ENCODE measurements at places on chromosomes 4 and X.

GRCh38 chrX:13670197-13670596 is 17.3 kb downstream of the TCEANC start:
- no peak for DNase-seq

DNA sequence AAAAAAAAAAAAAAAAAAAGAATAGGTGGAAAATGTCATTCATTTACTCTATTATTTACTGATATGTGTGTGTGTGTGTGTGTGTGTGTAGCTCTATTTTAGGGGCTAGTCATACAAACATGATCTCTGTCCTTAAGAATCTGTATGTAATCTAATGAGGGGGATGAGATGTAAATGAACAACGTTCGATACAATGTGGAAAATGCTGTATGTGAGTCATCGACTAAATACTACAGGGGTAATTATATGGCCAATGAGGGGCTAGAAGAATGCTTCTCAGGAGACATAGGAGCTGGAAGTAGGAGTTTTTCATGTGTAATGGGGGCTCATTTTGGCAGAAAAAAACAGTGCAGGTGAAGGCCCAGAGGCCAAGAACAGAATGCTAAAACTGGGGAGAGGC is 41.9 kb downstream of the LEF1 start:
- no peak for DNase-seq

DNA sequence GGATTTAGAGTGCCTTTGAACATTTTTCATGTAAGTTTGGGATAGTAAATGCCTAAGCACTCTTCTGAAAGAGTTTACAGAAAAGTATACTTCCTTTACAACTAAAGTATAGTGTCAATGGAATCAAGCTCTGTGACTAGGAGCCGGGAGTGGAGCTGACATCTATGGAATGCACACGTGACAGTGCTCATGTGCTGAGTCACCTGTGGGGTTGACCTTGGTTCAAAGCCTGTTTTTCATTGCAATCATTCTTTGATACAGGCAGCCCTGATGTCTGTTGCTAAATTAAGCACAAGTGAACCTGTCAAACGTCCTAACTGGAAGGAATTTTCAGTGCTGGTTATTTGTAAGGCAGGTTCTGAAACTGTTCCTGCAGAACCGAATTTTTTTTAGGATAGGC is 82.5 kb downstream of the GPAT3 start:
- DNase-seq, result peak; percentile 88

DNA sequence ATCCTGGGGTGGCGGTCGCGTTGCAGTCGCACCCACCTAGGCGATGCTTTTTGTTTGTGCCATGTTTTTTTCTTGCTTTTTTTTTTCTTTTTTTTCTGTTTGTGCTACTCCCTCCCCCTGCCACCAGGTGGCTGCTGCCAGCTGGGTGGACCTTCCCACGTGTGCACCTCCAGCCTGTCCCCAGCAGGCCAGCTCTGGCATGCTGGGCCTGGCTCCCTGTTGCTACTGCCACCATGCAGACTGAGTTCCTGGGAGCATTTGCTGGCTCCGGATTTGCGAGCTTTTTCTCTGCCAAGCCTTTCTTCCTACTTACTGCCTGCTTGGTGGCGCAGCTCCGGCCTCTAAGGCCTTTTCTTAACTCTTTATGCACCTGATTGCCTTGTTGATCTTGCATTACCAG is 161.2 kb upstream of the WDFY3 start:
- DNase-seq, result peak; percentile 38

DNA sequence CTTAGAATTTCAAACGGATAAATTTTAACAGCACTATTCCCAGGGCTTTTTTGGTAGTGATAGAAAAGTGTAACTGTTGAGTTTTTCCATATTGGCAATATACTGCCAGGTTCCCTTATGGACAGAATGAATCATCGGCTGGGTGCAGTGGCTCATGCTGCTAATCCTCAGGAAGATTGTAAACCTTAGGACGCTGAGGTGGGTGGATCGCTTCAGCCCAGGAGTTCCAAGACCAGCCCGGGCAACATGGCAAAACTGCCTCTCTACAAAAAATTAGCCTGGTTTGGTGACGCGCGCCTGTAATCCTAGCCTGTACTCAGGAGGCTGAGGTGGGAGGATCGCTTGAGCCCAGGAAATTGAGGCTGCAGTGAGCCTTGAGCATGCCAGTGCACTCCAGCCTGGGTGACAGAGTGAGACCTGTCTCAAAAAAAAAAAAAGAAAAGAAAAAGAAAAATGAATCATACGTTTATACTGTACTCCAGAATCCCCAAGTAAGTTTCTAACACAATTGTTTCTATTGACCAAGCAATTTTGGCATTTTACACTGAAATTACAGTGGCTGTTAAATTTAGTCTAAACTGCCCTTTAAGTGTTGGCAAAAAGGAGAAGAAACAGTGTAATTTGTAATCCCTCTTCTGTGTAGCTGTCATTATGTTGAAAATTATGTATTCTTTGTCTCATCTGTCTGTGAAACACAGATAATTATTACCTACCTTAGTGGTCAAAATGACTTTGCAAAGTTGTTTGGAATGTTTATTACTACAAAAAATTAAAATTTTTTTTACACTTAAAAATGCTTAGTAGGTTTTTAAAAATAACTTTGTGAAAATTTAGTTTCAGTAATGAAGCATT is 1.8 kb downstream of the SLC30A9 start:
- DNase-seq, result peak; percentile 30

DNA sequence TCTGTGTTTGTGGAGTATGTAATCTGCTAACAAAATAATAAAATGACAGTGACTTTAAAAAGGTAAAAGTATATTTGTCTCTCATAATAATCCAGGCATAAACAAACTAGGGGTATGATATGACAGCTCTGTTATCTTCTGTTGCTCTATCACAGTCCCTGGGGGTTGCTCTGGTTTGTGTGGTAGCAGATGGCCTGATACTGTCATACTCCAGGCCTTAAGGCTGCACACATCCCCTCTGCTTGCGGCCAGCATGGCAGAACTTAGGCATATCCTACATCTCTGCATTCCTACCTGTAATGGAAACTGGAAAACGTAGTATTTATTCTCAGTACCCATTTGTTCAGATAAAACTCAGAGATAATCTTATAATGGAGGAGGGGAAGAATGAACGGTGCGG is 117.9 kb upstream of the HAND2 start:
- DNase-seq, result no peak

DNA sequence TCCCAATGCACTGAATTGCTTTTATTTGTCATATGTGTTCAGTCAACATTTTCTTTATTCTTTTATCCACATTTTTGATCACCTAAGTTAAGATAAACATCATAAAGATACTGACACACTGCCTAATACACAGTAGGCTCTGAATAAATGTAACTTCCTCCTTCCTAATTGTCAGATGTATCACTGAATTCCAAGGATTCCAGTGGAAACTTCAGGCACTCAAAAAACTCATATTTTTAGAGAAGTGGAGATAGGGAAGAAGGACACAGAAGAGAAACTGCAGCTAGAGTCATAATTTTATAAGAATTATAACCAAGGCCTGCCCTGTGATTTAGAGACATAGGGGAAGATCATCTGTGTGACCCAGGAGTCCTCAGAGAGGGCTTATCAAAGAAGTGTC is 753.3 kb downstream of the ADGRL3 start:
- DNase-seq, result no peak

- DNase-seq, result no peak
Observed at GRCh38 chr4:14559646-14560045, 442.6 kb upstream of the CPEB2 start.

- no peak for DNase-seq
Observed at GRCh38 chrX:119871245-119871598, 311 bp downstream of the RNF113A start.

DNA sequence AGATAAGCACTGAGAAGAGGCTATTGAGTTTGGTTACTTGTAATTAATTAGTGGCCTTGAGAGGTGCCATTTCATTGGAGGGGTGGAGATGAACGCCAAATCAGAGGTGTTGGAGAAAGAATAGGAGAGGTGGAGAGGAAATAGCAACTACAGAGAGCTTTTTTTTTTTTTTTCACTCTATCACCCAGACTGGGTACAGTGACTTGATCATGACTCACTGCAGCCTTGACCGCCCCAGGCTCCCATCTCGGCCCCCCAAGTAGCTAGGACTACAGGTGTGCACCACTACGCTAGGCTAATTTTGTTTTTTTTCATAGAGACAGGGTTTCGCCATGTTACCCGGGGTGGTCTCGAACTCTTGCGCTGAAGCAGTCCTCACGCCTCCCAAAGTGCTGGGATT is 5.2 kb downstream of the NHS start:
- peak; percentile 18 for DNase-seq

- DNase-seq, result no peak
Observed at GRCh38 chr4:42923431-42923830, 30.9 kb downstream of the GRXCR1 start.

DNA sequence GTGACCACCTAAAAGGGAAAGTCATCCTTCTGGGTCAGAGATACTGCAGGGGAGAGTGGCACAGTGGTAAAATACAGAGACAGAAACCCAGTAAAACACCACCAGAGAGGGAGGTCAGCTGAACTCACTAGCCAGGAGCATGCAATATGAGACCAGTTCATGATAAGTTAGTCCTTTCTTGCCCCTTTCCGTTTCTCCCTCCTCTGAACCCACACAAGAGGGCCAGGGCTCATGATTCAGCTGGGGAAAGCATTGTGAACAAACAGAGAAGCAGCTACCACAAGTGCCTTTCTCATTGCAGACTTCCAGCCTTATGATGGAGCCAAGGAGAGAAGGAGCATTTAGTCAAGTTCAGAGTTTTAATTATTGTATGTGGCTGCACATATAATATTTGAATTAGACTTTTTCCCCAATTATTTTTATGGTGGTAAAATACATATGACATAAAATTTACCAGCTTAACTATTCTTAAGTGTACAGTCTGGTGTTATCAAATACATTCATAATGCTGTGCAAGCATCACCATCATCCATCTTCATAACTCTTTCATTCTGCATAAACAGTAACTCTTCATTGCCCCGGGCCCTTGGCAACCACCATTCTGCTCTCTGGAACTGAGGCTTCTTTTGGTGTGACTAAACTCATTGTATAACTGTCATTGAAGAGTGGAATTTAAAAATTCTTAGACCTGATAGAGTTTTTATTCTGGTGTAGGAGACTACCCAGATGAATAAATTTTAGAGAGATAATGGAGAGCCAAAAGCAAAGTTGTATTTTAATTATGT is 114.6 kb downstream of the DDIT4L start:
- no peak for DNase-seq

DNA sequence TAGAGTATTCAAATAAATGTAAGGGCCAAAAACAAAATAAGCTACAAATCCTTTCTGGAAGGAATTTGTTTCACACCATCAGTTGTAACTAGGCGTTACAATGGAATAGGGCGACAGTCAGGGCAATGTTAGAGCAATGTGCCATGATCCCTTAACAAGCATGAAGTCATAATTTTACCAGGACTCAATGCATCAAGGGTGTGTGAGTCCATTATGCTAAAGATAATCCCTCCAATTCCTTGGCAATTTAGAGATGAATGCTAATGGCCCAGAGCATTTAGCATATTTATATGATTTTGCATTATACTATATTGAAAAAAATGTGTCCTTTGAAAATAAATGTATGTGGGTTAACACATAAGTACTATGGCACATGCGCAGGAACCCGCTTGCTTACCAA is 73.1 kb downstream of the GRIA2 start:
- DNase-seq, result no peak

DNA sequence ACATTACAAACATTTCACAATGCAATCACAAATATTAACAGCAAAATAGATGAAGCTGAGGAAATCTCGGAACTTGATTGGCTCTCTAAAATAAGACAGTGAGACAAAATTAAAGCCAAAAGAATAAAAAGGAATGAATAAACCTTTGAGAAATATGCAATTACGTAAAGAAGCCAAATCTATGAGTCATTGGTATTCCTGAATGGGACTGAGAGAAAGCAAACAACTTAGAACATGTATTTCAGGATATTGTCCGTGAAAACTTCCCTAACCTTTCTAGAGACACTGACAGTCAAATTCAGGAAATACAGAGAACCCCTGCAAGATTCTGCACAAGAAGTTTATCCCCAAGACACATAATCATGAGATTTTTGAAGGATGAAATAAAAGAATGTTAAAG is 48.4 kb upstream of the SPANXN2 start:
- DNase-seq, result no peak

DNA sequence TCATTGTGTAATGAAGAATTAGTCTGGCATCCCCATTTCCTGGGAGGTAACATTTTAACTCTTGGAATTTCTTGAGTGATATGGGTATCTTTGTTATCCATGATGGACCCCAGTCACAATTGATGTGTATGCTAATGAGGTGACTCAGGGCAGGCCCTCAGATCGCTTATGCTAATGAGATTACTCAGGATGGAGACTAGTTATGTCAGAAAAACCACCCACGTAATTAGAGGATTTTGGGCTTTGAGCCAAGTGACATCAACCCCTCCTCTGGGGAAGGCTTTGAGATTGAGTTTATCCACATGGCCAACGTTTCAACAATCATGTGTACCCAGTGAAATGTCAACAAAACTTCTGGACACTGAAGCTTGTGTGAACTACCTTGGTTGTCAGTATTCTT is 772.7 kb downstream of the STPG2 start:
- no peak for DNase-seq

DNA sequence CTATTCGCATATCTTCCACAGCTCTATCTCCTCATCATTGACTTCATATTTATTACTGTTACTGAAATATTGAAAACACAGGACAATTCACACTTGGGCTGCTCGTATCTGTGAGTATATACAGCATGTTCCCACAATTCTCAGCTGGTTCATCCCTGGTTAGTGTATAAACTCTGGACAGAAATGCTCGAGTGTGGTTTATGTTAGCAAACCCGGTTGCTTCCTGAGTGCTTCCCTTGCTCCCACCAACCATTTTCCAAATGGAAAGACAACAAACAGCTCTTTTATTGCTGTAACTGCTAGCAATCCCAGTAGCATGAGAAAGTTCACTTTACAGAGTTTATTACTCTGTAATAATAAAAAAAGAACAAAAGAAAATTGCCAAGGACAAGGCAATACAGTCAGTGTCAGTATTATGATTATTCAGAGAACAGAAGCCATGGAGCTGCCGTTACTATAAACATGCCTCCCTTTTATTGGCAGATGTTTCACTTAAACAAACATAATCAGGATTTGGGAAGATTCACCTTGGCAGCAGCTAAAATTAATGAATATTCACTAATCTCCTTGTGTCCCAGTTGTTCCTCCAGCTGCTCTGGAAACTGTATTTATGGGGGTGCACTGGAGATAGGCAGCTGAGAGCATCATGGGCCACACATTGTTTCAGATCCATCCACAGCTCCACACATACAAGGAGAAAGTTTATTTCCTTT is 134.1 kb upstream of the GUCY1A1 start:
- no peak for DNase-seq

DNA sequence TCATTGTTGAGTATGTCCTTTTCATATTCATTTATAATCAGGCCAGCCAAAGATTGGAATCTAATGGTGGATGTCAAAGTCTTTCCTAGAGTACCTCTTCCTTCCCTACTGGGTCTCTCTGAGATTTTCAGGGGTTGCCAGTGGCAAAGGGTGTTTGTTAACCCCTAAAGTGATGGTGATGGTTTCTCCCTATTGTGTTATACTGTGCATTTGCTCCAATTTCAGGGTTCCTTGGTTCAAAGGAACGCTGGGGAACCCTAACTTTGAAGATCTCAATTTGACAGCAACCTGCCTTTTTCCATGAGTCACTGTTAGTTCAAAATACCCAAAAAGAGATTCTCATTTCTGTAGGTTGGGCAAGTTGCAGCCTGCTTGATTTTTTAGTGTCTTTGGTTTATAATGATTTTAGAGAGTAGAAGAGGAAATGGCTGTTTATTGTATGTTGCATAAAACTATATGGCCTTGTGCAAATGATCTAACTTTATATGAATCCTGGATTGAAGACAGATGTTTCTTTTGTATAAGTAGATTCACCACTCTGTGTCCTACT is 23.0 kb downstream of the GAB1 start:
- DNase-seq, result no peak

Data from A172 (cell line).